ENCODE measurements at places on chromosomes 5 and 9. TPM values are rescaled to one million over a fixed set of nuclear protein-coding genes. Genes with fewer than 3 reads are reported as not detected.

GCNT4 gene
- total RNA-seq = 4.5 TPM

ACTBL2 gene
- 0.45 TPM for total RNA-seq

SUSD1 gene
- total RNA-seq = 25.7 TPM

ADRA1B gene
- total RNA-seq = 10.9 TPM

SPATA31D4 gene
- not detected for total RNA-seq

PCDHB13 gene
- total RNA-seq = 0.86 TPM

NIPAL4 gene
- 3.2 TPM for total RNA-seq

SPINK7 gene
- total RNA-seq = not detected

GRCh38 chr5:77948476-77948875 is 172.3 kb upstream of the TBCA start:
- no peak for DNase-seq
- H3K36me3 ChIP-seq = no peaks in the 10 kb centered on the region
- no peak overlapping the region for H3K27ac ChIP-seq
- H3K4me3 ChIP-seq = no peak overlapping the region
- peaks cover 19% of the 10 kb centered on the region for H3K27me3 ChIP-seq
- no peaks in the 10 kb centered on the region for H3K4me1 ChIP-seq

DNA sequence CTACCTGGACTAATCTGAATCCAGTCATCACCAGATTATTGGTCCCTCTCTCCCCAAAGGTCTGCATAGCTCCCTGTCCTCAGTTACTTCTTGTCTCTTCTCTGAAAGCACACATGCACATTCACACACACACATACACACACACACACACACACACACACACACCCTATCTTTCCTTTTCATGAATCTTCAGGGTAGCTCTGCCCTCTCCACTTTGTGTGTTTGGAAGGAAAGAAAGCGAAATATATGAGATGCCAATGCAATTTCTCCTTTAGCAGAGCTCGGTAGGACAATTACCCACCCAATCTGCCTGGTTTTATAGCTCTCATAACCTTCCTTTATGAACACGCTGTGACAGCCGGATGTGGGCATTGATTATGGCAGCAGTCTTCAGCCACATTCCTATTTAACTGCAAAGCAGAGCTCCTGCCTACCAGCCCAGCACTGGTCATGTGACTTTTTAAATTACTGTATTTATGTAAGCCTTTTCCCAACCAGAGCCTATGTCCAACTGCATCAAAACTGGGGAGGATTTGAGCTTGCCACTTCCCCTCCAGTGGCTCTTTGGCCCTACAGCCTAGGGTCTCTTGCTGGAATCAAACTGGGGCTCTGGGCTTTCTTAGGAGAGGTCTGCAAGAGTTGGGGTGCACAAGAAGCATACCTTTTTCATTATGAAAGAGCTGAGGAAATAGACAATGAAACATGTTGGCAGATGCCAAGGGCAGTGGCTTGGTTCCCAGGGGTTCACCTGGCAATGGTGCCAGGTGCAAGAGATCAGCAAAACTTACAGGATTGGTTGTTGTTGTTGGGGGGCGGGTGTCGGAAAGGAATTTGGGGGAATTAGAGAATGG is 20.8 kb upstream of the MATR3 start:
- peak; percentile 65 for DNase-seq
- H3K4me3 ChIP-seq = peak overlapping the region; percentile 94
- peaks cover 46% of the 10 kb centered on the region for H3K4me1 ChIP-seq
- H3K36me3 ChIP-seq = peaks cover 53% of the 10 kb centered on the region

GRCh38 chr5:6900247-6901227 is 187.3 kb downstream of the TENT4A start:
- no peak overlapping the region for H3K4me3 ChIP-seq
- DNase-seq = peak; percentile 40
- H3K27ac ChIP-seq = no peak overlapping the region
- H3K36me3 ChIP-seq = no peaks in the 10 kb centered on the region

- DNase-seq = no peak
- H3K4me3 ChIP-seq = no peak overlapping the region
- no peaks in the 10 kb centered on the region for H3K36me3 ChIP-seq
- H3K4me1 ChIP-seq = no peaks in the 10 kb centered on the region
Measured at GRCh38 chr9:90012949-90013348, 408.1 kb downstream of the GADD45G start.

GRCh38 chr5:89069591-89069990 is 186.6 kb upstream of the MEF2C start:
- no peak for DNase-seq
- no peaks in the 10 kb centered on the region for H3K27me3 ChIP-seq
- peaks cover 5% of the 10 kb centered on the region for H3K36me3 ChIP-seq

GRCh38 chr5:155773680-155774079 is 553.3 kb upstream of the SGCD start:
- no peak overlapping the region for H3K4me3 ChIP-seq
- H3K27me3 ChIP-seq = no peaks in the 10 kb centered on the region
- no peak overlapping the region for H3K27ac ChIP-seq

GRCh38 chr5:96565582-96566265 is 96.5 kb upstream of the CAST start:
- H3K27me3 ChIP-seq = peaks cover 34% of the 10 kb centered on the region
- H3K4me1 ChIP-seq = peaks cover 8% of the 10 kb centered on the region
- H3K36me3 ChIP-seq = no peaks in the 10 kb centered on the region
- no peak overlapping the region for H3K4me3 ChIP-seq
- H3K27ac ChIP-seq = no peak overlapping the region

DNA sequence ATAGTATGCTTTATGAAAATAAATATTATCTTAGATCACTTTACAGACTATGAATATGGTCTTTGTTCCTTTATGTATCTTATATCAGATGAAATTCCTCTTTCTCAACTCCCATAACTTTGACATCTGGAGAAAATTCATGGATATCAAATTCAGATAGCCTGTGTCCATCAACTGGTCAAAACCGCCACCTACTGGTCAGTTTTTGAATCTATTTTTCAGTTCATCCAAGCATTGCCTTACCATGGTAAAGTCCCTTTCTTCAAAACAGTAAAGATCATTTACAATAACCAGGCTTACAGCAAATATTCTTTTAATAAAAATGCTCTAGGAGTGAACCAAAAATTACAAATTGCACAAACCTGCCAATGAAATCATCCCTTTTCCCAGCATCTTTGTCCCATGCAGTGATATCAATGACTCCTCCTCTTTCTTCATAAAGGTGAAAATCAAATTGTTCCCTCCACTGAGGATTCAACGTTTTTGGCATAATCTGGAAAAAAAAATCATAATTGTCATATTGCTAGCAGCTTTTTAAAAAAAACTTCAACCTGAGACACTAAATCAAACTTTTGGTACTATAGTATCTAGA is 290.5 kb downstream of the SLF1 start:
- H3K36me3 ChIP-seq = no peaks in the 10 kb centered on the region
- no peak overlapping the region for H3K4me3 ChIP-seq
- H3K4me1 ChIP-seq = no peaks in the 10 kb centered on the region
- DNase-seq = peak; percentile 46
- no peaks in the 10 kb centered on the region for H3K27me3 ChIP-seq

DNA sequence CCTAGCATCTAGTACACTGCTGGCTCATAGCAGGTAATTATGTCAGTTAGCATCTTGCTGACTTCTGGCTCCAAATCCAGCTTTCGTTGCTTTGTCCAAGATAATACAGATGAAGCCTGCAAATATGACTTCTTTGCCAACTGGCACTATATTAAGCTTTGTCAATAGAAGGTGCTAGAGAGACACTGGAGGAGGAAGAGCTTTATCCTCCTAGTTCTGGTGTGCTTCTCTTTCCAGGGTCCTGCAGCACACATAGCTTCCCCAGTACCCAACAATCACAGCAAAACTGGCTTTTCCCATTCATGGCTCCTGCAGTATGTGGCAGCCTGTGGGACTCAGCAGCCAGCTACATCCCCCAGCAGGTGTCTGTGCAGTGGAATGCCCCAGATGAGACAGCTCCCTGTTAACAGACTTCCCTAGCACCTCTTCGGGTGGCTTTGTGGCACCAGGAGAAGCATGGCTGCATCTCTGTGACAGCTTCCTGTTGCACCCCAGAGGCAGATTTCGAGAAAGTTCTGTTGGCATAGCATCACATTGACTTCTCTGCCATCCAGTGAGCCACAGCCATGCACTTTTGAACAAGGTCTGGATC is 147.8 kb downstream of the OXCT1 start:
- no peaks in the 10 kb centered on the region for H3K4me1 ChIP-seq
- H3K27me3 ChIP-seq = no peaks in the 10 kb centered on the region
- H3K36me3 ChIP-seq = no peaks in the 10 kb centered on the region
- no peak overlapping the region for H3K4me3 ChIP-seq

- H3K4me3 ChIP-seq = no peak overlapping the region
- H3K36me3 ChIP-seq = no peaks in the 10 kb centered on the region
- peaks cover 66% of the 10 kb centered on the region for H3K27me3 ChIP-seq
- no peak for DNase-seq
Measured at GRCh38 chr9:20271096-20271495, 351.2 kb downstream of the MLLT3 start.

GRCh38 chr9:98899408-98900056 is 44.2 kb upstream of the COL15A1 start:
- H3K36me3 ChIP-seq = no peaks in the 10 kb centered on the region
- peaks cover 58% of the 10 kb centered on the region for H3K27me3 ChIP-seq
- no peaks in the 10 kb centered on the region for H3K4me1 ChIP-seq
- no peak overlapping the region for H3K4me3 ChIP-seq
- H3K27ac ChIP-seq = no peak overlapping the region

- no peak overlapping the region for H3K4me3 ChIP-seq
- no peak overlapping the region for H3K27ac ChIP-seq
- peaks cover 34% of the 10 kb centered on the region for H3K36me3 ChIP-seq
- no peaks in the 10 kb centered on the region for H3K27me3 ChIP-seq
- no peak for DNase-seq
Measured at GRCh38 chr9:93206576-93207155, 22.7 kb downstream of the WNK2 start.

DNA sequence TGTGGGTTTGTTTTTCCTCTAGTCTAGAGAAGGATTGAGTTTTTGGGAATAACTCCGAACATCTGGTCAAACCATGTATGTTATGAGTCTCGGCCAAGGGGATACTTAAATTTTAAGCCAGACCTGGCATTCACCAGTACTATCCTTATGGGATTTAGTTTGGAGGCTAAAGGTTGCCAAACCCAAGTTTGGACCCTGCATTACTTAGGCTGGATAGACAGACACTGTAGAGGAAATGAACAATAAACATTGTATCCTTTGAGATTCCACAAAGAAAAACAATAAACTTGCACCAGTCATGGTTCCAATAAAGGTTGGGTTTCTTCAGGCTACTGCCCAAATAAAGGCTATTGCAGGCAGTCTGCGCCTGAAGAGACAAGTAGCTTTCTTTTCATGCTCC is 296.7 kb upstream of the MEF2C start:
- DNase-seq = no peak
- no peaks in the 10 kb centered on the region for H3K4me1 ChIP-seq
- H3K36me3 ChIP-seq = no peaks in the 10 kb centered on the region
- H3K27ac ChIP-seq = no peak overlapping the region

DNA sequence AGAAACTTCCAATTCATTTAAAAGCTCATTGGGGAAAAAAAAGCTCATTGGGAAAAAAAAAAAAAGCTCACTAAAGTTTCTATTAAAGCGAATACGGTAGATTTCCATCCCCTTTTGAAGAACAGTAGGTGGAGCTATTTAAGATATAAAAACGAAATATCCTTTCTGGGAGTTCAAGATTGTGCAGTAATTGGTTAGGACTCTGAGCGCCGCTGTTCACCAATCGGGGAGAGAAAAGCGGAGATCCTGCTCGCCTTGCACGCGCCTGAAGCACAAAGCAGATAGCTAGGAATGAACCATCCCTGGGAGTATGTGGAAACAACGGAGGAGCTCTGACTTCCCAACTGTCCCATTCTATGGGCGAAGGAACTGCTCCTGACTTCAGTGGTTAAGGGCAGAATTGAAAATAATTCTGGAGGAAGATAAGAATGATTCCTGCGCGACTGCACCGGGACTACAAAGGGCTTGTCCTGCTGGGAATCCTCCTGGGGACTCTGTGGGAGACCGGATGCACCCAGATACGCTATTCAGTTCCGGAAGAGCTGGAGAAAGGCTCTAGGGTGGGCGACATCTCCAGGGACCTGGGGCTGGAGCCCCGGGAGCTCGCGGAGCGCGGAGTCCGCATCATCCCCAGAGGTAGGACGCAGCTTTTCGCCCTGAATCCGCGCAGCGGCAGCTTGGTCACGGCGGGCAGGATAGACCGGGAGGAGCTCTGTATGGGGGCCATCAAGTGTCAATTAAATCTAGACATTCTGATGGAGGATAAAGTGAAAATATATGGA is at the start of gene PCDHGA12:
PCDHGA12 (plus strand) TSS at position 176 of the 782 bp plus-strand sequence; CDS start at position 429, 253 bp downstream.
- no peak for DNase-seq
- H3K4me3 ChIP-seq = no peak within 1 kb of the TSS
- H3K36me3 ChIP-seq = peaks cover 26% of the 10 kb centered on the region
- H3K27me3 ChIP-seq = no peaks in the 10 kb centered on the region
- no peak within 1 kb of the TSS for H3K27ac ChIP-seq

DNA sequence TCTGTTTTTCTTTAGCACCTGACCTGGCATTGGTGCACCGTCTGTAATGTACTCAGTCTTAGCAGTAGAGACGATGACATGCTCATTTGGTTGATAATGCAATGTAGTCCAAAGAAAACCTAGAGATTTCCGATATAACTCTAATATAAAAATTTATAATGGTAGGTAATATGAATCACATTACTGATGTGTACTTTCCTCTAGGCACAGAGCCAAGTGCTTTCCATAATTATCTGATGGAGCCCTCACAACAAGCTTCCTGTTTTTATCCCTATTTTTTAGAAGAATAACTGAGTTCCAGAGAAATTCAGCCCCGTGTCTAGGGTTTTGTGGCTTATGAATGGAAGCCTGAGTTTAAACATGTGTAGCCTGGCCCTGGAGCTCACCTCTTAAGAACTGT is 53.7 kb downstream of the KDM4C start:
- H3K4me3 ChIP-seq = no peak overlapping the region
- H3K4me1 ChIP-seq = no peaks in the 10 kb centered on the region
- H3K36me3 ChIP-seq = no peaks in the 10 kb centered on the region
- no peak overlapping the region for H3K27ac ChIP-seq
- no peak for DNase-seq

GRCh38 chr9:88998911-88999310 is 7.6 kb downstream of the S1PR3 start:
- no peak overlapping the region for H3K4me3 ChIP-seq
- DNase-seq = no peak
- H3K36me3 ChIP-seq = no peaks in the 10 kb centered on the region
- no peaks in the 10 kb centered on the region for H3K4me1 ChIP-seq

- peaks cover 26% of the 10 kb centered on the region for H3K27me3 ChIP-seq
- H3K4me1 ChIP-seq = no peaks in the 10 kb centered on the region
- no peak overlapping the region for H3K27ac ChIP-seq
- H3K4me3 ChIP-seq = no peak overlapping the region
Measured at GRCh38 chr9:88734527-88734926, 199.5 kb downstream of the NXNL2 start.

DNA sequence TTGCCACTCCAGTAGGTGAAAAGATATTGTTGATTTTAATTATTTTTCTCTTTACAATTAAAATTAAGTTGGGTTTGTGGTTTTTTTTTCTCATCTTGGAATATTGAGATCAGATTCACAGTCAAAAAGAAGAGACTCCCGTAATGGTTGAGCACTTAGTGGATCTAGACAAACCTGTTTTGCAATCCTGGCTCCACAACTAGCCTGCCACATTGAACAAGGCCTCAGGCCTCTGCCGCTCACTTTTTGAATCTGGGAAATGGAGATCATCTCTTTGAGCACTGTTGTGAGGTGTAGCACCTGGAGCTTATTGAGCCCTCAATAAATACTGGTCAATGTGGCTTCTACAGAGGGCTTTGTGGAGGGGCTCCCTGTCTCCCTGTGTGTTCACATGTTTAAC is 37.1 kb upstream of the RARS1 start:
- no peak overlapping the region for H3K4me3 ChIP-seq
- H3K27me3 ChIP-seq = no peaks in the 10 kb centered on the region
- H3K27ac ChIP-seq = no peak overlapping the region
- no peak for DNase-seq
- peaks cover 82% of the 10 kb centered on the region for H3K36me3 ChIP-seq

- H3K4me1 ChIP-seq = peaks cover 11% of the 10 kb centered on the region
- no peaks in the 10 kb centered on the region for H3K36me3 ChIP-seq
Measured at GRCh38 chr5:125269926-125270325, 523.5 kb upstream of the ZNF608 start.
